ENCODE measurements at places on chromosomes 16 and 17. TPM values are rescaled to one million over a fixed set of nuclear protein-coding genes. Genes with fewer than 3 reads are reported as not detected.
A peak's percentile ranks its signal among the peaks of the same experiment; 100 is the strongest.

DNA sequence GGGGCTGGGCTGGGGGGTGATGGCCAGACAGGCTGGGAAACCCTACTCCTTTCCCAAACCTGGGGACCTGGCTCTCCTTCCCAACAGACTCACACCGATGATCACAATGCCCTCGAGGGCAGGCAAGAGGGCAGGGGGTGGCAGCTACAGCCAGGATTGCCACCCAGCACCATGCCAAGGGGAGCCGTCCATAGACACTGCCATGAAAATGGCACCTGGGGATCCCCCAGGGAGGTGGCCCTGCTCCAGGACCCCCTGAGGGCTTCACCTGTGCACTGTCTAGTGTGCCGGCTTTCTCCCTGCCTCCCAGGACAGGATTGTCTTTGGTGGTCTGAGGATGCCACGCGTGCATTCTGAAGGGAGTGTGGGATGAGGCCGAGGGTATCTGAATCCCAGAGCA, 24.6 kb downstream of the RPH3AL start:
- no peak overlapping the region for H3K4me3 ChIP-seq
- no peak overlapping the region for H3K27ac ChIP-seq
- H3K36me3 ChIP-seq, result no peaks in the 10 kb centered on the region

GRCh38 chr16:79651363-79651762, 50.8 kb upstream of the MAF start:
- no peaks in the 10 kb centered on the region for H3K36me3 ChIP-seq
- H3K4me1 ChIP-seq, result no peaks in the 10 kb centered on the region
- no peaks in the 10 kb centered on the region for H3K27me3 ChIP-seq
- no peak overlapping the region for H3K27ac ChIP-seq

DNA sequence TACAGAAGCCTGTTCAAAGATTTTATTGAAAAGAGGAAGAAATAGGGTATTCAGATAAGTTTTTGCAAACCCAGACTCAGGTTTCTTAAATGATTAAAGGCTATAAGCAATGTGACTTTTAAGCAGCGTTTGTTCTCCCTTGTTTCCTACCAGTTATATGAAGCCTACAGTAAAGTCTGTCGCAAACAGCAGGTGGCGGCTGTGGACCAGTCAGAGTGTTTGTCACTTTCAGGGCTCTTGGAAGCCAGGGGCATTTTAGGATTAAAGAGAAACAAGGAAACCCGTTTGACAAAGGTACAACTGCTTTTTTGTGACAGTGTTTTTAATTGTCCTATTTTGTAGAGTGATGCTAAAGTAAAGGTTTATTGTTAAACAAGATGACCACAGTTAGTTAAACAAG, 7.7 kb upstream of the RARA start:
- H3K36me3 ChIP-seq, result no peaks in the 10 kb centered on the region
- H3K4me3 ChIP-seq, result no peak overlapping the region
- H3K4me1 ChIP-seq, result peaks cover 37% of the 10 kb centered on the region
- no peak for DNase-seq
- H3K27ac ChIP-seq, result no peak overlapping the region
- no peaks in the 10 kb centered on the region for H3K27me3 ChIP-seq

DNA sequence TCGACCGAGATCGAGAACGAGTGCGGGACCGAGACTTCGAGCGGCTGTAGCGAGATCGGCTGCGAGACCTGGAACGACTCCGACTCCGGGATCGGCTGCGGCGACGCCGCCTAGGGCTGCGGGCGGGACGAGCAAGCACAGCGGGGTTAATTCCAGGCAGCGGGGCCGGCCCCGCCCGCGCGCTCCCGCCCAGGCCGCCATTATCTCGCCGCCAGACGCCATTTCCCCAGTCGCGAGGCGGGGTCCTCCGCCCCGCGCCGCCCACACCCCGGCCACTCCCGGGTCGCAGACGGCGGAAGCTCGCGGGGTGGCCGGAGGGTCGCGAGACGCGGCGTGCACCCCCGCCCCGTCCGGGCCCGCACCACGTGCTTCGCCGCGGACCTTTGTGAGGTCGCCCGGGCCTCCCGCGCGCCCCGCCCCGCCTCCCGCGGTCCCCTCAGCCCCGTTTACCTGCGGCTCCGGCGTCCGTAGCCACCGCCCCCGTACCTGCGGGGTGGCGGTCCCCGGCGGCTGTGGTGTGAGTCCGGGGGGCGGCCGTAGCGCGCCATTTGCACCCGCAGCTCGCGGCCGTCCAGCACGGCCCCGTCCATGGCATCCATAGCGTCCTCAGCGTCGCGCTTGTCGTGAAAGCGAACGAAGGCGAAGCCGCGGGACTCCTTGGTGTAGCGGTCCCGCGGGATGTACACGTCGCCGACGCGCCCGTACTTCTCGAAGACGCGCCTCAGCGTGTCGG, 616 bp downstream of the SRSF2 start:
- H3K27me3 ChIP-seq, result no peaks in the 10 kb centered on the region
- H3K4me3 ChIP-seq, result peak overlapping the region; percentile 98
- H3K36me3 ChIP-seq, result peaks cover 39% of the 10 kb centered on the region

DNA sequence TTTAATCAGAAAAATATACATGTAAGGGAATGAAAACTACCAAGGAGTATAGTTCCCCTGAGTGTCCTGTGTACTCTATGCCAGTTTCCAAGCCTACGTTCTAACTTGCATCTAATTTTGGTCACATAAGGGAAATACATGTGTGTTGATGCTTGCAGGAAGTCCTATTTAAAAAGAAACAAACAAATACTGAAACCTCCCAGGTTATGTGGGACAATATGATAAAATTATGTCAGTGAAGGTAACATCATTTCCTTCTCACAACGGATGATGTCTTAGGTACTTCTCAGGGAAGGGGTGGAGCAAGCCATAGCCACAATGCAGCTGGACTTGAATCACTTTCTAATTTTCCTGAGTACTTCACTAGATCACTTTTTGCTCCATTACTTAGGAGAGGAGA, 115.9 kb downstream of the ZFHX3 start:
- H3K4me3 ChIP-seq, result no peak overlapping the region
- peak overlapping the region; percentile 37 for H3K27ac ChIP-seq

DNA sequence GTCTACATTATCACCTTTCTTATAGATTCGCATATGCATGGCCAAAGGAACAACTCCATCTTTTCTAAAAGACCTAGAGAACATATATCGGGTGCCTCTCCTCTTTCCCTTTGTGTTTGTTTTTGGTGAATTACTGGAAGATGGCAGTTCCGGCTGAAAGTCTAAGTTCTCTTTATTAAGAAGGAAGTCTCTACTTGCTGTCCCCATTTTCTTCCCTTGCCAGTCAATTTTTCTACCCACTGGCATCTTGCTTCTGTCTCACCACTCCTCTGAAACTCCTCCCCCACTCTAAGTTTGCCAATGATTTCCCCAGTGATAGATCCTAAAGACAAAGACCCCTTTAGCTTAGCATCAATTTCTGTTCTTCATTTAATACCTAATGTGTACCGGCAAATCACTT, 93.9 kb upstream of the CORO6 start:
- H3K4me1 ChIP-seq, result peaks cover 9% of the 10 kb centered on the region
- H3K4me3 ChIP-seq, result no peak overlapping the region
- H3K27me3 ChIP-seq, result no peaks in the 10 kb centered on the region
- no peaks in the 10 kb centered on the region for H3K36me3 ChIP-seq
- no peak for DNase-seq

DNA sequence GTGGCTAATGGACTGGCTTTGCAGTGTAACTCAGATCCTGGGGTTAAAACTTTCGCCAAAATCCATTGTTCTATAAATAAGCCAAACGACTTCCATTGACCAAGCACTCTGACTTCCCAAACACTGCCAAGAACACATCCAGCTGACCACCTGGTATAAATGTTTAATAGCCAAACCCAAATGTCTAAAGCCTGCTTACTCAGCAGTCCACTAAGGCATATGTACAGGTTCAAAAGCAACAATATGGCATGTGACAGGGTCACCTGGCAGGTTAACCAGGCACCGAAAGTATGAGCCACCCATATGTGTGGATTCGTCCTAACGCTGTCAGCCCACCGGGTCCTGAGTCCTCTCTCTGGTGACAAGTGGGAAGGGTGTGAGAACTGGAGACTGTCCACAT, 2.1 kb downstream of the CSNK1D start:
- no peak for DNase-seq
- no peaks in the 10 kb centered on the region for H3K27me3 ChIP-seq
- peak overlapping the region; percentile 78 for H3K4me3 ChIP-seq
- peaks cover 7% of the 10 kb centered on the region for H3K36me3 ChIP-seq

DNA sequence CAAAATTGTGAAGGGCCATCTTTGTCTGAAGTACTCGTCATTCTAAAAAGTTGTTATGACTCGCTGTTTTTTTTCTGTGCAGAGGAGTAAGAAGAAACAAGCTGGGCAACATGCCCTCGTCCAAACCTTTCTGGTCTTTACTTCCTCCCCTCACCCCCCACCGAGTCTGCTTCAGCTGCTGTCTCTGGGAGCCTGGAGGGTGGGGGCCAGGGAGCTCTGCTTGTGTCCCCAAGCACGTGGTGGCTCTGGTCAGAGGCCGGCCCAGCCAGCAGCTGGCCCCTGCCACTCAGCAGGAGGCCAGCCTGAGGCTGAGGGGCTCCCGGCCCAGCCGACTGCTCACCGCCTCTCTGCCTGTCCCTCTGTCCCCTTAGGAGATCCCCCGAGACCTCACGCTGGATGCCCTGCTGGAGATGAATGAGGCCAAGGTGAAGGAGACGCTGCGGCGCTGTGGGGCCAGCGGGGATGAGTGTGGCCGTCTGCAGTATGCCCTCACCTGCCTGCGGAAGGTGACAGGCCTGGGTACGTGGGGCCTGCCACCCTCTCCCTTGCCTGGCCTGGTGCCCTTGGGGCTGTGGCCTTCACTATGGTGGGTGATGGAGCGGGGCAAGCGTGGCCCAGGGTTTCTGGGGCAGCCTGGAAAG, 53.7 kb upstream of the LGALS9 start:
- peak overlapping the region; percentile 47 for H3K27ac ChIP-seq
- H3K4me3 ChIP-seq, result no peak overlapping the region
- no peaks in the 10 kb centered on the region for H3K36me3 ChIP-seq

GRCh38 chr17:80465327-80465974, 11.0 kb downstream of the NPTX1 start:
- H3K27ac ChIP-seq, result no peak overlapping the region
- H3K4me3 ChIP-seq, result no peak overlapping the region
- no peaks in the 10 kb centered on the region for H3K36me3 ChIP-seq
- DNase-seq, result no peak
- H3K27me3 ChIP-seq, result peaks cover 29% of the 10 kb centered on the region
- no peaks in the 10 kb centered on the region for H3K4me1 ChIP-seq

DNA sequence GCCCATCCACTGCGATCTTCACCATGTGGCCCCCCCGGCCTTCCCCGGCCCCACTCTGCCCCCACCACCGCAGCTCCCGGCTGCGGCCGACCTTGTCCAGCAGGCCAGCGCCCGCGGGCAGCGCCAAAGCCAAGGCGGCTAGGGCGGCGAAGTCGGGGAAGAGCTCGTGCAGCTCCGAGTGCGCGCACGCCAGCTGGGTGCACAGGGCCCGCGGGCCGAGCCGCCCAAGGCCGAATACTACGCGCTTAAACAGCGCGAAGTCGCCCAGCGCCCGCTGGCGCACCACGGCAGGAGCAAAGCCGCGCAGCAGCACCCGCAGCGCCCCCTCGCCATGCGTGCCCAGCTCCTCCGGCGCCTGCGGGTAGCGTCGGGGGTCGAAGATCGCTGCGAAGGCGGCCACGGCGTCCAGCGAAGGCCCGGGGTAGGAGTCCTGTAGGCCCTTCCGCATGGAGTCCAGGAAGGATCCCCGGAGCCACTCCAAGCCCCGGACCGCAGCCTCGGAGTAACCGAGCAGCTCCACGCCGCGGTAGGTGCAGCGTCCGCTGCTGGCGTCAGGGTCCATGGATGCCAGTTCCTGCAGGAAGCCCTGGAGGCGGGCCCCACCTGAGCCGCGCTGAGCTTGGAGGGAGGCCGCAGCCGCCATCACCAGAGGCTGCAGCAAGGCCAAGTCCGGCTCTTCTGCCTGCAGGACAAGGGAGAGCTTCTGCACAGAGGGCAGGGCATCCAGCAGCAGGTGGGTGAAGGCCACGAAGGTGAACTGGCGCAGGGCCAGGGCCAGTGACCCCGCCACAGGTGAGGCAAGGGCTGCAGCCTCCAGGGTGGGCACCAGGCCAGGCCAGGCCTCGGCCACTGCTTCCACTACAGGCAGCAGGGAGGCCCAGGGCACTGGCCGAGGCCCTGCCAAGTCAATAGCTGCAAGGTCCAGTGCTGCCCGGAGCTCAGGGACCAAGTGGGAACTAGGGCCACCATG, 10.3 kb downstream of the C17orf113 start:
- no peaks in the 10 kb centered on the region for H3K27me3 ChIP-seq
- H3K27ac ChIP-seq, result no peak overlapping the region
- no peaks in the 10 kb centered on the region for H3K4me1 ChIP-seq
- no peaks in the 10 kb centered on the region for H3K36me3 ChIP-seq

- no peak overlapping the region for H3K4me3 ChIP-seq
- H3K27ac ChIP-seq, result no peak overlapping the region
- no peaks in the 10 kb centered on the region for H3K4me1 ChIP-seq
- H3K27me3 ChIP-seq, result no peaks in the 10 kb centered on the region
- no peak for DNase-seq
These were observed 77.8 kb downstream of the RTN4RL1 start for GRCh38 chr17:1947229-1947742.

DNA sequence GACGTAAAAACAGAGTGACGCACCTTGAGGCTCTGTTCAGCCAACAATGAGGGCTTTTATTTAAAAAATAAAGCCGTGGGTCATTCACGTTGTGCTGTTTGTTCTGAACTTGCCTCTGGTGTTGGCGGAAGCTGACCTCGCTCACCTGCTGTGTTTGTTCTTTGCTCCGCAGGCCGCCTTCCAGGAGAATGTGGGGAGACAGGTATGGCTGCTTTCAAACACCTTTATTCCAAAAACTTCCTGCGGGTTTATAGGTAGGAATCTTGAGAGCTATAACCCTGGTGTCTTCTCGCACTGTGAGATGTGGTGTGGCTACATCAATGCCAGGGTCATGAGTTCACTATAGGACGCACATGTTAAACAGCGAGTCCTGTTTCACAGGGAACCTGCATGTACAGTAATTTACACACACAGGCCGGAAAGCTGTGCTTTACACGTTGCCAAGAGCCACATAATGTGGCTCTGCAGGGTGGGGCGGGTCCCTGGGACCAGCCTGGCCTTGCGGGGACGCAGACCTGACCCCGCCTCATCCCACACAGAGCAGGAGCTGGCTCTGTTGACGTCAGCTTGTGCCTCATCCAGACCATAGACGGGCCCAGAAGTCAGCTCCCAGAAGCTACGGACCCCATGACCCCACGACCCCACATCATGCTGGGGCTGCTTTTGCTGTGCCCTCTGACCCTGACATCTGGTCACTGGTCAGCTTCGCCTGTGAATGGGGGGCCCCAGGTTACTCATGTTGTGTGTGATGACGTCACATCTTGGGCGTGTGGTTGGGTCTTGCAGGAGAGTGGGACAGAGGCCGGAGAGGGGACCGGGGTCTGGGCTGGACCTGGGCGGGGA, 49.9 kb upstream of the ZNF750 start:
- peaks cover 12% of the 10 kb centered on the region for H3K4me1 ChIP-seq
- no peaks in the 10 kb centered on the region for H3K27me3 ChIP-seq
- H3K27ac ChIP-seq, result no peak overlapping the region

The FZD2 gene
- 6.3 TPM for polyA plus RNA-seq

The BAHCC1 gene
- polyA plus RNA-seq, result 0.91 TPM

The PSMB3 gene
- 308 TPM for polyA plus RNA-seq

The VAT1L gene
- 6.4 TPM for polyA plus RNA-seq

The NAA38 gene
- polyA plus RNA-seq, result 196 TPM

The NOTUM gene
- not detected for polyA plus RNA-seq

The PLCG2 gene
- 0.39 TPM for polyA plus RNA-seq

The HIGD1B gene
- polyA plus RNA-seq, result not detected

The EIF1 gene
- 1,585 TPM for polyA plus RNA-seq

The RDM1 gene
- polyA plus RNA-seq, result not detected

The PDF gene
- polyA plus RNA-seq, result 18.0 TPM

The HS3ST4 gene
- polyA plus RNA-seq, result not detected

The CYGB gene
- polyA plus RNA-seq, result 1.6 TPM

All from GM23248 (cell line).